ENCODE measurements at places on chromosomes 6 and 20.

DNA sequence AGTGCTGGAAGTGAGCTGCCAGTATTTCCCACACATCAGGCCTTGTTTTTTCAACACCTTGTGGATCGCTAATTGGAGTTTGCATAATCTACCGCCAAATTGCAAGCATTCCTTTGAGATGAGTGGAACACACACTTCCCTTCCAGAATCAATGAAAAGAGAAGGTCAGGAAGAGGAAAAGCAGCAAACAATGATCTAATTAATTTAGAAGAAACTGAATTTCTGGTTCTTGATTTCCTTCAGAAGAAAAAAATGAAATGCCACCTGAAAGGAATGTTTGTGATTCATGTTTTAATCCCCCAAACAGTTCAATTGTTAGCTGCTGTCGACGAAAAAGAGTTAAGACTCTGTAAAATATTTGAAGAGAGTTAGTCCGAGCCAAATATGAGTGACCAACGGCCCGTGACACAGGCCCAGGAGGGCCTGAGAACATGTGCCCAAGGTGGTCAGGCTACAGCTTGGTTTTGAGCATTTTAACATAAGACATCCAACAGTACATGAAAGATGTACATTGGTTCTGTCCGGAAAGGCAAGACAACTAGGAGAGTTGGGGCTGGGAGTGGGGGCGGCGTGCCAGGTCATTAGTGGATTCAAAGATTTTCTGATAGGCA lies 182.3 kb downstream of the MTFR2 start:
- no peak for DNase-seq

DNA sequence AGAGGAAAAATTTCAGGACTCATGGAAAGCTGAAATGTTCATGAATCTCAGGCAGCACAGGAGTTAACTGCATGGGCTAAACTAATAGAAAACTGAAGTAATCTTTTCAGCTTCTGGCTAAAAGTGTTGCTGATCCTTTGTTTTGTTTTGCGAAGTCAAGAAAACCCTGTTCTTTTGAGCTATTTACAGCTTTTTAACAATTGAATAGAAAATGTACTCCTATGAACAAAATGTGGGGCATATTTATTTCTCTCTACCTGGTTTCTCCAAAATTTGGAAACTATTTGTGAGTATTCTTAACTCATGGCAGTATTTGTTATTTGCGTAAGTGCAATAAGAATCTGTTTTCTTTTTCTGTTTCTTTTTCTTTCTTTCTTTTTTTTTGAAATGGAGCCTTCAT lies 818.8 kb upstream of the CITED2 start:
- peak; percentile 1 for DNase-seq

- DNase-seq: no peak
Measured at GRCh38 chr6:11778036-11778435, 567 bp downstream of the ADTRP start.

DNA sequence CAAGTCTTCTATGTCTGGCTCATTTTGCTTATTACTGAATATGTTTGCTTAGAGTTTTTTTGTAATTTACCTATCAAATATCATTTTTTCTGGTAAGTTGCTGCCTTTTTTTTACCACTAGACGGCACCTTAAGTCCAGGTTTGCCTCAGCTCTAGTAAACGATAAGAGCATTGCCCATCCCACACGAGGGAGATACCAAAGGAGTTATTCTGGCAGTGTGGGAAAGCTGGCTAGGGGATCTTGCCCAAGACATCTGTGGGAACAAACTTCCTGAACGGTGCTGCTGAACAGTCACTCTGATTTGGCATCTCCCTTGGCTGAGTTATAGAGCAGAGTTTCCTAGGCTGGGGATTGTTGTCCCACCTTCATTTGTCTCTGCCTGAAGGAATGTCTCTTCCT lies 306.4 kb downstream of the COL12A1 start:
- DNase-seq: no peak

DNA sequence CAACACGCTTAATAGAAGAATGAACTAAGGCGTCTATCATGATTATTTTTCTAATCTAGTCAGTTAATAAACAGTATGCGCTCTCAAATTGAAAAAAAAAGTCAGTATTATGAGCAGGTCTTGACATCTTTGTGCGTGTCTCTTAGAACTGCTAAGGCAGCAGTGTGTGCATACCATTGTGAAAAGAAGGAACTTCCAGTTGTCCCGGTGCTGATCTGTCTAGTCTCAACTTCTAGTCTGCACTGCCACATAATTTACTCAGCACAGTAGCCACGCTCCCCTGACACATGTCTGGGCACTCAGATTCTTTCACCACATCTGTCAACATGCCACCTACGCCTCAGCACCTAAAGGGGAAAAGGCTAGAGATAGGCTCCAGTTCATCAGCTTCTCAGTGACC lies 61.1 kb upstream of the SPDEF start:
- no peak for DNase-seq

DNA sequence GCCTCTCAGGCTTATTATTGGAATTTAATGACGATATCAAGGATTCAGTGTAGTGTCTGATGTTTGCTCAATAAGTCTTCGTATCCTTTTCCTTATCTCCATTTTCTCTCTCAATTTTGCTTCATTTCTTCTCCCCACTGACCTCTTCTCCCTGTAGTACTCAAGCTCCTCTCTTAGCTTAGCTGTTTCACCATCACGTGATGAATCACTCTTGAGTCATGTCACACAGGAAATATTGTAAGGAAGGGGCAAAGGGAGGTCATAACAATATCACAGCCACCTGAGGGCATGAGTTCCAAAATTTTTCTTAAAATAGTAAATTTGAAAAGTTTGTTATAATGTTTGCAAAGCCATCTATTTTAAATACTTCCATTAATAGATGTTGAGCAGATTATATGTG lies 392.2 kb upstream of the MARCKS start:
- DNase-seq: no peak

DNA sequence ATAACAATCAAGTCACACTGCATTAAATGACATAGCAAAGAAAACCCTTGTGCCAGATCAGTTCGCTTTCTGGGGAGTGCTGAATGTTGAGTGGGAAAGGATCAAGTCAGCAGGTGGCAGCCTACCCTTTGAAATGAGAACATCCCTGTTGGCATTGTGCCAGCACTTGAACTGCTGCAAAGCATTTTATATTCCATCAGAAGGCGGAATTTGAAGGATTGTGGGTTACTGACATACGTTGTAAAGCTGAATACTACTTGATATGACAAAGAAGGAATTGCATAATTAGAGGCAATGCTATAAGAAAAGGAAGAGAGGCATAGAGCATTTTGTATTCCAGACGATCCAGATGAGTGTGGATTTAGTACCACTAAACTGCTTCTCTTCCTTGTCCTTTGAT lies 26.5 kb downstream of the BCKDHB start:
- DNase-seq: peak; percentile 21

All from CD4-positive, alpha-beta T cell treated with Interleukin-21 for 1 hour (primary cell).